ENCODE measurements at places on chromosomes 12 and 14.

GRCh38 chr14:105204931-105205672, 24.0 kb upstream of the NUDT14 start:
- DNase-seq, result no peak

DNA sequence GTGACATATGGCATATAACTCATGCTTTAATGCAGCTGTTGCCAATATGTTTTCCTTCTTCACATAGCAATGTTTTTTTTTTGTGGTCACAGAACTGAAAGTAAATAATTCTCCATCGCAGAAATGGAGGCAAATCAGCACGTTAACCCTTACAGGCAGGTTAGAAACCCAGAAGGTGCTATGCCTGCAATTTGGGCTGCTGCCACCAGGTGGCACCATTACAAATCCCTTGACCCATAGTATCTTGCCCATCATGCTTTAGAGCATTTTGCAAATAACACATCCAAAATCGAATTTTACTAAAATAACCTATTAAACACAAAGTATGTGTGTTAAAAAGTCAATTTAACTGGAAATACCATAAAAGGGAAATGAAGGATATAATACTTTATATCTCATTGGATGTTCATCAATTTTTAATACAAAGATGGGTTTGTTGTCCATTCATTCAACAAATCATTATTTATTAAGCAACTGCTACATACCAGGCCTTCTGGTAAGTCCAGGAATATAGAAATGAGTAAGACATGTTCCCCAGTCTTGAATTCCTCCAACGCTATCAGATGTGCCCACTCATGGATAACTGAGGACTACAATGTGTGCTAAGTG, 340.1 kb downstream of the GLT1D1 start:
- DNase-seq, result no peak

GRCh38 chr12:78406828-78407227, 457.7 kb upstream of the SYT1 start:
- DNase-seq, result no peak

- no peak for DNase-seq
These were observed 882 bp downstream of the HECTD1 start for GRCh38 chr14:31206536-31207286.

DNA sequence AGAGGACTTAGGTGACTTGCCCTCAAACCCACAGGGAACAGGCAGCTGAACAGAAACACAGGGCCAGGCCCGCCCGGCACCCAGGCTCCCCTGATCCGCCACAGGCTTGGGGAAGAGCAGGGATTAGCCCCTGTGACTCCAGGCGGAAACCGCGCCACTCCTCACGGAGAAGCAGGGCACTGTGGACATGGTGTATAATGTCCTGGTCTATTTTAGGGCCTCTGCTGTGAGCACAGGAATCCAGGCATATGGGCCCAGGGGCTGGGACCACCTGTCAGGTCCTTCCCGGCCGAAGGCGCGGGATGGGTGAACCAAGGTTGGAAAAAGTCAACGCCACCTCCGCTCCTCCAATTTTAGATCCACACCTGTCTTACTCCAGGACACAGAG, 34.6 kb upstream of the MEG3 start:
- DNase-seq, result no peak

- DNase-seq, result no peak
These were observed 1.5 kb downstream of the STYK1 start for GRCh38 chr12:10672231-10672868.

GRCh38 chr12:30219047-30219446, 435.3 kb upstream of the TMTC1 start:
- no peak for DNase-seq

DNA sequence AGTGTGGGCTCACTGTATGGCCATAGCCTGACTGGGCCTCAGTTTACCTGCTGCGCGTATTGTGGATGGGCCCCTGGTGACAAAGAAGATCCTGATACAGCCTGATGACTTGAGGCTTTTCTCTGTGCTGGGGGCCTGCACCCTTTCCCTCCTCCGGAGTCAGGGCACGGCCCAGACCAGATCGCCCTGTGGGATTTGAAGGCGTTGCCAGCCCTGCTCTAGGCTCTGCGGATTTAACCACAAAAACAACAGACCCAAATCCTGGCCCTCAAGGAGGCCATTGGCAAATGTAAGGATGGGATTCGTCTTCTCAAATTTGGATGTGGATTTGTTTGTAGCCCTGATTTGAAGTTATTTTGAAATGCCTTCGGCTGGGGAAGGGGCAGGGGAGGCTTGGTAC, 195.8 kb downstream of the TSPAN9 start:
- no peak for DNase-seq

- DNase-seq, result no peak
These were observed 106.2 kb downstream of the TMEM30B start for GRCh38 chr14:61174987-61175386.

GRCh38 chr14:58717211-58717610, 79.4 kb downstream of the DACT1 start:
- DNase-seq, result no peak

DNA sequence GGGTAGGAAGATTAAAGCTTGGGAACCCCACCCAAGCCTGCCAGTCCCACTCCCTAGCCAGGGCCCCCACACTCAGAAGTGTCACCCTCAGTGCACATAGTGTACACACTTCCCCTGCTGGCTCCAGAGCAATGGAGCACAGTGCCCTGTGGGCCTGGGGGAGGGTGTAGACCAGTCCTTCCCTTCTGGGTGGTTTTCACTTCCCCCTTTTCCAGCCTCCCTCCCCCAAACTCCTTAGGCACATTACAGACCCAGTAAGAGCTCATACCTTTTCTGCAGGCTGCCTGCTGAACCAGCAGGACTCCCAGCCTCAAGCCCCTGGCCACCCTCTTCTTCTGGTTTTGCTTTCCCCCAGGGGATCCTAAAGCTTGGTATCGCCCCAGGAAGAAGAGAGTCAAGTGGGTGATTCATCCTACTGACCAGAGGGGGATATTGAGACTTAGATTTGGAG, at the start of gene ZNF385A:
Gene ZNF385A (minus strand): TSS at position 143 of the 451 bp plus-strand sequence. CDS start 219 bp downstream, outside the sequence.
- no peak for DNase-seq

DNA sequence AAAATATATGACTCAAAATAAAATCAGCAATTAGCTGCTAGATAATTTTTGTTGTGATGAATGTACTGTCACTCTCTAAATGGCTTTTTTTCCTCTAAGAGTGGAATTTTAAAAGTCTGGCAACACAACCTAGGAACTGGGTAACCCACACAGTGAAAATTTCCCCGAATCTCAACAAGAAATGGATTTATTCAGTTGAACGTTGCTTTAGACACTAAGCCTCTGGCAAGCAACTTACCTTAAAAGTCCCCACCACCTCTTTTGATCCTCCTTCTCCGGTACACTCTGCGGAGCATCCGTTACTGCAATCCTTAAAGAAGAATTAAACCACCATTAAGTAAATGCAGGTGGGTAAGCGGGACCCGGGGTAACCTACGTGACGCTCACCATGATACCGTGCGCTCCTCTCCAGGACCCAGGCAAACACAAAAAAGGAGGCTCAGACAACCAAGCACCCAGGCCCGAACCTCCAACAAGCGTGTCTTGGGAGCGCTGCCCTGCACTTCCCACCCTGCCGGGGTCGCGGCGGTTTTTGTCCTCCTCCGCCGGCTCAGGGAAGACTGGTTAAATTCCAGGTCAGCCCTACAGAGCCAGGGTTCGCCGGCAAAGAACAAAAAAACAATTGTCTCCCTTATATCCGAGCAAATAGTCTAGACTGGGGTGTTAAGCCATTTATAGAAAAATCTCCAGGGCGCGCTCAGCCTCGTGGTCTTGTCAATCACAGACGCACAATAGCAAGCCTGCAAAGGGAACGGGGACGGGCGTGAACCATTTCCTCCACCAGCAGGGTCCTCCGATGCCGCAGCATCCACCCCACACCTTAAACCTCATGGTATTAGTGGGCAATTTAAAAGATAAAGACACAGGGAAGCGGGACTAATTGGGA, 47.1 kb downstream of the BCAT1 start:
- DNase-seq, result no peak

- no peak for DNase-seq
These were observed 1076.7 kb downstream of the TMTC2 start for GRCh38 chr12:83763425-83763824.

DNA sequence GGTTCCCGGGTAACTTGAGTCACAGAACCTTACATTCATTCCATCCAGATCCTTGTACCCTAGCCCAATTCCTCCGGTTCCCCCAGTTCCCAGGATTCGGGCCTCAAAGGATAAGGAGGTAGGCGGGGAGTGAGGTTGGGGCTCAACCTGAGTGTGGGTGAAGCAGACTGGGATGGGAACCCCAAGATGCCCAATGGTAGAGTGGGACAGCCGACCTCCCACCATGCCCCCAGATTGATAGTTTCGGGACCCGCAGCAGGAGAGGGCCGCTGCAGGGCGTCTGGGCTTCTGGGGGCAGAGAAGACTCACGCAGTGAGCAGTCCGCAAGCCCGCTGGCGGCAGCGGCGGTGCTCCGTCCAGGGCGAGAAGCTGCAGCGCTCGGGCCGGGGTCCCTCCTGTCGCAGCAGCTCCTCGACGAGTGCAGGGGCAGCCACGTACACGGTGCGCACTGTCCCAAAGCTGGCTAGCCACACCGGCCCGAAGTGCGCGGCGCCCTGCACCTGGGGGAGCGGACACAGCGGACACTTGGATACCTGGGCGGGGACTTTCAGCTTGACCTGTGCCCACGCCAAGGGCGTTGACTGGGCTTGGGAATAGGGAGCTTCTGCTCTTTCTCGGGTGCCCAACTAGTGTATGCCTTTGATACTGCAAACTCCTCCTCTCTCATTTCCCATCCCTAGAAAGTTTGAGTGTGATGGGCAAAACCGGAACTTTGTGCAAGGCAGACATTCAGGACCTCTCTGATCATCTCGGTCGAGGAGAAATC, 997 bp downstream of the CYP27B1 start:
- DNase-seq, result no peak

DNA sequence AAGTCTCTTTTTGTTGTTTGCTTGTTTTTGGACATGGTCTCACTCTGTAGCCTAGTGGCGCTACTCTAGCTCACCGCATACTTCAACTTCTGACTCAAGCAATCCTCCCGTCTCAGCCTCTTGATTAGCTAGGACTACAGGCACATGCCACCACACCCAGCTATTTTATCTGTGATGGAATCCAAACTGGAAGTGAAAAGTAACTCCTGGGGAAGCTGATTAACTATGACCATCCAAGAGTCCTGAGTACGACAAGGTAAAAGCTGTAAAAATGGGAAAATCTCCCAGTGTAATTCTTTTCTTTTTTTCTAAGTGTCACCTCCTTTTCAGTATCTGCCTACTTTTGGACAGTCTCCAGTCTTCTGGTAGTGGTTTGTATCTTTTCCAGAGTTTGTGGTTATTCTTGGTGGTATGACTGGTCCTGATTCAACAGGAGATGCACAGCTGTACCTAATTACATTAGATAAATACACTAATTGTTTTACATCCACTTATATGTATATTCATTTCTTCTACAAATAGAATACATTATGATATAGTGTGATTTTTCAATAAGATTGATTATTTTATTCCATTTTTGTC, 97.8 kb downstream of the SLC6A15 start:
- no peak for DNase-seq

DNA sequence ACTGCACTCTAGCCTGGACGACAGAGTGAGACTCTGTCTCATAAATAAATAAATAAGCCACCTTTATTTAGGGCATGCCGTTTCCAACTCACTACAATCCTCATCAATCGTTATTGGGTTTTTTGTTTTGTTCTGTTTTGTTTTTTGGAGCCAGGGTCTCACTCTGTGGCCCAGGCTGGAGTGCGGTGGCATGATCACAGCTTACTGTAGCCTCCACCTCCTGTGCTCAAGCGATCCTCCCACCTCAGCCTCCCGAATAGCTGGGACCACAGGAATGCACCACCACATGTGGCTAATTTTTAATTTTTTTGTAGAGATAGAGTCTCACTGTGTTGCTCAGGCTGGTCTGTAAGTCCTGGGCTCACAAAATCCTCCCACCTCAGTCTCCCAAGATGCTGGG, 3.6 kb upstream of the ANAPC5 start:
- no peak for DNase-seq

- DNase-seq, result no peak
These were observed 278.0 kb upstream of the MIS18BP1 start for GRCh38 chr14:45531022-45531421.

DNA sequence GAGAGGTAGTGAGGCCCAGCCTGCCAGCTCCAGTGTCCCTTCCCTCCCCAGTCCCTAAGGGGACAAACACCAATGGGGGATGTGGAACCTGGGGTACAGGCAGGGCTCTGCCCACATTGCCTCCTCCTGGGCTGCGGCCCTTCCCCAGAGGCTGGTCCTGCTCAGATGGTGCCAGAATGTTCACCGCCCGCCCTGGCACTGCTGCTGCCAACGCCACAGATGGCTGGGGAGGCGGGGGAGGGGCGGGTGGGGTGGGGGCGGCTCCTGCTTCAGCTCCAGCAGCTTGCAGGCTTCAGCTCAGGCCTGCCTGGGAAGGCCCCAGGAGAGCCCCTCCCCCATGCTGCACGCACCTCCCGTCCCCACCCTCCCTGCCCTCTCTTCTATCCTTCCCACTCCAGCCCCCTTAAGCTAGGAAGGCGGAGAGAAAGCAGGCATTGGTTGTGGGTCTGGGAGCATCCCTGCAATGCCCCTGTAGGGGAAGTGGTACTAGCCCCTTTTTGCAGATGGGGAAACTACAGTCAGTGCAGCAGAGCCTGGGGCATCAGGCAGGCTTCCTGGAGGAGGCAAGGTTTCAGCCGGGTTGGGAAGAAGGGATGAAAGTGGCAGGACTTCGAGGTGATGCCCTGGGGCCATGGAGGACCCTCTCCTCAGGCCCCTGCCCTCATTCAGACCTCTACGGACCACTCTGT, 2.0 kb upstream of the BEGAIN start:
- no peak for DNase-seq

GRCh38 chr12:130870442-130871285, 1.2 kb upstream of the RAN start:
- DNase-seq, result peak; percentile 65

GRCh38 chr14:56027916-56028712, 90.1 kb upstream of the PELI2 start:
- no peak for DNase-seq

DNA sequence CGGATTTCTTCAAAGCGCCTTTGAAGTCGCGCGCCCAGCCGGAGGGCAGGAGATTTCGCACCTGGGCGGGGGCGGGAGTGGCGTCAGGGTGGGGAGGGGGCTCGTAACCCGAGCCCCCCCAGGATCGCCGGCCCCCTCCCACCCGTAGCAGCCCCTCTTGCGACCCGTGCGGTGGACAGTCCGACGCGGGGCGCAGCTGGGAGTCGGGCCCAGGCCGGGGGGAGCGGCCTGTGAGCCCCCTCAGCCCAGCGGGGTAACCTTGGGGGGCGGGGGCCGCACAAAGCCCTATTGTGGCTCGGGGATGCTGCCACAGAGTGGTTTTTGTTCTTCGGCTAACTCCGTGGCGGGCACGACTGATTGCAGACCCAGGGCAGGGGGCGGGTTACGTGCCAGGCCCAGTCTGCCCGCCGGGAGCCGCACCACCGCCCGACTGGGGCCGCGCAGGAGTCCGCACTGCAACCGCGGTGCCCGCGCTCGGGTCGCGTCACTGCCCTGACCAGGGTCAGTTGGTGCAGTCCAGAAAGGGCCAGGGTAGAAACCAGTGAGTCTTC, 4.2 kb upstream of the AAAS start:
- DNase-seq, result no peak

GRCh38 chr12:130856088-130856487, 15.8 kb upstream of the RAN start:
- DNase-seq, result no peak

- DNase-seq, result peak; percentile 28
These were observed 46.1 kb upstream of the PTPRO start for GRCh38 chr12:15276088-15276698.

All from smooth muscle cell of the brain vasculature (primary cell).